ENCODE measurements at places on chromosomes 7 and 10. TPM values are rescaled to one million over a fixed set of nuclear protein-coding genes. Genes with fewer than 3 reads are reported as not detected.

DNA sequence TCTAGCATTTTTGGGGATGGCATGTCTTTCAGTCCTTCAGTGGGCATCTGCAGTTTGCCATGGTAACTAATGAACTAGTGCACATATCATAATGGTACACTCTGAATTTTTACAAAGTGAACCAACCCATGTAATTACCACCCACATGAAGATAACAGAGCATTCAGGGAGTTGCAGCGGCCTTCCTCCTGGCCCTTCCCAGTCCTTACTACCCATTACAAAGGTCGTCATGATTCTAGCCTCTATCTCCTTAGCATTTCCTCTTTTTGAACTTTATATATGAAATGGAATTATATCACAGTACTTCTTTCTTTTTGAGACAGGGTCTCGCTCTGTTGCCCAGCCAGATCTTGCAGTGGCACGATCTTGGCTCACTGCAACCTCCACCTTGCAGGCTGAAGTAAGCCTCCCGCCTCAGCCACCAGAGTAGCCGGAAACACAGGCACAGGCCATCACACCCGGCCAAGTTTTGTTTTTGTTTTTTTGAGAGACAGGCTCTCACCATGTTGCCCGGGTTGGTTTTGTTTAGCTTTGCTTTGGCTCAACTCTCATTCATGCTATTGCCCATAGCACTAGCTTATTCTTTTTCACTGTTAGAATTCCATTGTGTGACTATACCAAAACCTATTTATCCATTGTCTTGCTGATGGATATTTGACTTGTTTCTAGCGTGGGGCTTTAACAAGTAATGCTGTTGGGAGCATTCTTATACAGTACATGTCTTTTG lies 79.2 kb downstream of the APBB1IP start:
- no peak for DNase-seq

Gene CYP17A1
- total RNA-seq, result 0.54 TPM

DNA sequence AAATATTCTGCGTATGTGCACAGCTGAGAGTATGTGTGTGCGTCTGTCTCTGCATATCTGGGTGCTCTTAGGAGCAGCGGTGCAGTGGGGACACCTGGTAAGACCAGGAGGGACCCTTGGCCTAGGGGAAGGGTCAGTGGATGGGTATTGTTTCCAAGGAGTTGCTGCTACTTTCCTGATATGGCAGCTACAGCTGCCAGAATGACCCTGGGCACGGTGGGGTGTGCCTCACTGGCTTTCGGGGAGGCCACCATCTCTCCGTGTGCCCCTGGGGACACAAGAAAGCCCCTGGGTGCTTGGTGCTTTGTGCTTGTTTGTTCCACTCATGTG lies 8.6 kb downstream of the PFKFB3 start:
- DNase-seq, result no peak

- no peak for DNase-seq
These were observed 95.3 kb downstream of the SUGCT start for GRCh38 chr7:40230101-40230500.

GRCh38 chr10:110160081-110160480 lies 47.3 kb upstream of the MXI1 start:
- no peak for DNase-seq

GRCh38 chr7:43289826-43290225 lies 177.4 kb downstream of the HECW1 start:
- DNase-seq, result no peak

Measured in mesothelial cell of epicardium (in vitro differentiated cells).